ENCODE measurements at places on chromosomes 3 and 15.

DNA sequence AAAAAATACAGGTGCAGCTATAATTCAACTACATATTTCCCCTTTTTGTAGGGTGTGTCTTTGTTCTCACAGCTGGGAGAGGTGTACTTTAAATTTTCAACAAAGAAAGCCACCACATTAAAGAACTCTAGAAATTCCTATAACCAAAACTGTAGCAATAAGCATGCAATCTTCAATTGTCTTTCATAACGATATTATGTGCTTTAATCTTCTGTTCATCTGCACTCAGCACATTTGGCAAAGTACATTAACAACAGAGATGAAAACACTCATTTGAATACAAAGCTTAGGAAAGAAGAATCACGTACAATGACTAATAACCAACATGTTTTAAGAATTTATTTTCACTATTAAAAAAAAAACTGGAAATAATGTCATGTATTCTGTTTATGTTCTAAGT, 1025.8 kb downstream of the ROBO1 start:
- no peak for DNase-seq

DNA sequence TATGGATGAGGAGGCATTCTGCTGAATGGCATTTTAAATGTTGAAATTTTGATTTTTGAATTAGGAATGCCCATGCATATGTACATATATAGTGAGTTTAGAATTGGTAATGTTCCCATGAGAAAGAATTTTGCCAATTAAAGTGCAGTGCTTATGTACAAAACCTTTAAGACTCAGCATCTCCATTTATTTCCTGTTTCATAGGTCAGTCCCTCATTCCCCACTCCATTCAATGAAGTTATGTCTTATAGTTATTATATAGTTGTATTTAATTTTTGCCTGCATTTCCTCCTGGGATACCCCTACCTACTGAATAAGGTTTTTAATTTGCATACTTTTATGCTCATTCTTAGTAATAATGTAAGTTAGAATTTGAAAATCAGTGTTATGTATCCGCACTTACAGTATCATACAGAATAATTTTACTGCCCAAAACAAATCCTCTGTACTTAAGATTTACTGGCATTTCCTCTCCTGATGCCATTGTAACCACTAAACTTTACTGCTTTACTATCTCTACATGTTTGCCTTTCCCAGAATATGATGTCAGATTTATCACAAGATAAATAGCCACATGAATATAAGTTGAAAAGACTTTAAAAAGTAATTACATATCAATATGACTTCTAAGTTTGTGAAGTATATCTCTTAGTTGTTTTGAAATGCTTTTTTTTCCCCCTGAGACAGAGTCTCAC, 389.1 kb upstream of the NDN start:
- DNase-seq: no peak

- no peak for DNase-seq
Observed at GRCh38 chr3:114904633-114905032, 242.5 kb downstream of the ZBTB20 start.

GRCh38 chr15:97012986-97013385, 682.5 kb downstream of the NR2F2 start:
- DNase-seq: no peak

DNA sequence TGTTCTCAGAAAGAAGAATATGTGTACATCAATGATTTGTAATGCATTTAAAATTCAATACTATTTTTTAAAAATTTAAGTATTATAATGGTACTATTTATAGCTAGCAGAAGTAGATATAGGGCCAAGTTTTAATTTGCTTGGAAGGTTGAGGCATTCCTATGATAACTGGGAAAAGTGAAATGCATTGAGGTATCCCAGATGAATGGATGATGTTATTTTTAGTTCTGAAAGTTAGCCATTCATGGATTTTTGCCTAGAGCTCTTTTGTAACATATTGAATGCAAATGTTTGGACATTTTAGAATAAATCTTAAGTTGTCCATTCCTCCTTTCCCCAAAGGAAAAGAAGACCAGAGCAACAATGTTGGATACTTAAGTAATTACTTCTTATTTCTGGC, 47.6 kb downstream of the GAP43 start:
- DNase-seq: no peak
